ENCODE measurements at places on chromosomes 13 and 19. TPM values are rescaled to one million over a fixed set of nuclear protein-coding genes. Genes with fewer than 3 reads are reported as not detected.

Gene MTUS2
- not detected for total RNA-seq

Gene ZSCAN5B
- total RNA-seq, result 0.06 TPM

Gene ZFR2
- not detected for total RNA-seq

Gene FBXO46
- total RNA-seq, result 10.1 TPM

Gene C19orf73
- total RNA-seq, result 1.9 TPM

Gene RFX1
- total RNA-seq, result 4.3 TPM

Gene ADAT3
- total RNA-seq, result 6.1 TPM

Gene ZNF45
- 9.8 TPM for total RNA-seq

Gene LRRC8E
- total RNA-seq, result 6.4 TPM

Gene ZNF160
- total RNA-seq, result 7.1 TPM

Gene ZNF254
- total RNA-seq, result 8.1 TPM

Gene ZNF91
- 0.21 TPM for total RNA-seq

Gene HSH2D
- total RNA-seq, result not detected

Gene ZSCAN4
- not detected for total RNA-seq

Gene FPR3
- not detected for total RNA-seq

Gene ETFB
- 234 TPM for total RNA-seq

Gene HIF3A
- total RNA-seq, result 0.06 TPM

Gene COL5A3
- 2.7 TPM for total RNA-seq

Gene PTPRS
- 29.2 TPM for total RNA-seq

Gene TSC22D1
- total RNA-seq, result 64.6 TPM

Gene KEAP1
- 52.5 TPM for total RNA-seq

Gene ZSWIM4
- 3.1 TPM for total RNA-seq

Gene SERP2
- not detected for total RNA-seq

Gene SGTA
- total RNA-seq, result 77.5 TPM

Gene GSK3A
- 141 TPM for total RNA-seq

Gene SSC5D
- total RNA-seq, result 0.58 TPM

Gene ANGPTL8
- not detected for total RNA-seq

Gene FBN3
- total RNA-seq, result 0.17 TPM

Gene SYNGR4
- total RNA-seq, result 3.6 TPM

Gene TMEM255B
- 0.93 TPM for total RNA-seq

Gene NLRP5
- 0.03 TPM for total RNA-seq

Gene ARHGEF1
- total RNA-seq, result 116 TPM

Gene TEX29
- total RNA-seq, result not detected

Gene MBD3L3
- total RNA-seq, result not detected

Gene HIPK4
- 0.22 TPM for total RNA-seq

Gene GRIK5
- total RNA-seq, result 0.48 TPM

Gene C13orf42
- total RNA-seq, result not detected

Gene PTPRH
- total RNA-seq, result 3.8 TPM

Gene GRIN2D
- total RNA-seq, result 8.9 TPM

Gene PABPC3
- total RNA-seq, result 0.13 TPM

Gene ZNF682
- total RNA-seq, result not detected

Gene HSPBP1
- 135 TPM for total RNA-seq

Gene KLC3
- total RNA-seq, result 1.4 TPM

Gene VAV1
- 6.8 TPM for total RNA-seq

Gene KCTD4
- total RNA-seq, result not detected

Gene GGN
- 0.08 TPM for total RNA-seq

Gene ZNF99
- not detected for total RNA-seq

Gene SLC25A41
- total RNA-seq, result 0.13 TPM

Gene EDNRB
- not detected for total RNA-seq

Gene F7
- total RNA-seq, result 0.07 TPM

Gene SOHLH2
- not detected for total RNA-seq

Gene C1QTNF9
- not detected for total RNA-seq

Gene S1PR4
- 0.22 TPM for total RNA-seq

Gene SEMA6B
- 5.8 TPM for total RNA-seq

Gene CTXN1
- total RNA-seq, result 20.6 TPM

Gene PINLYP
- total RNA-seq, result not detected

Gene KL
- total RNA-seq, result 0.05 TPM

Gene POLRMT
- 86.6 TPM for total RNA-seq

Gene ACP7
- total RNA-seq, result 0.06 TPM

Gene ASPDH
- total RNA-seq, result not detected
